Stimulated activated CD8-positive, alpha-beta memory T cell treated with anti-CD3 and anti-CD28 coated beads, Interleukin-4, amount 100 ng/mL, for 4 hours (primary cell): ENCODE measurements at places on chromosomes 7 and 10.

- DNase-seq: no peak
Measured at GRCh38 chr7:75820688-75821087, 7.1 kb upstream of the CCL24 start.

DNA sequence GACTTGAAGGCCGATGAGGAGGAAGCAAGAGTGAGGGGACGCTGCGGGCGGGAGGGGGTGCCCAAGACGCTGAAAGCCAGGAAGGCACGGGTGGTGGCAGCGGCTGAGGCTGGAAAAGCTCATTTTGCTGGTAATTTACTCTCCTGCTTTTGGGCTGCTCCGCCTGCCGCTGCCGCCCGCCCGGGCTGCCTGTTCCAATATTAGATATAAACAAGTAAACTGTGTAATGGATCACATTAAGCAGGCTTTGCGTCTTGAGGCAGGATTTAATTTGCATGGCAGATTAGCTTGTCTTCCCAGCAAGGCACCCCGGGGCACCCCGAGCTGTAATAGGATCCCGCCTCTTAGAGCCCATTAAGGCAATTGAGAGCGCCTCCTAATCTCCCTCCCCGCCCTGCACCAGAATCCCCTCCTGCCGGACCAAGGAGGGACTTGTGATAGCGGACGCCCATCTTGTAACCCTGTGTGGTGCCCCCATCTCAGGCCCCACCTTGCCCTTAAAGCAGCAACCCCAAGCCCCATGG lies 46.1 kb upstream of the SLF2 start:
- DNase-seq: no peak

- no peak for DNase-seq
Measured at GRCh38 chr10:22723343-22723779, 9.0 kb upstream of the PIP4K2A start.

DNA sequence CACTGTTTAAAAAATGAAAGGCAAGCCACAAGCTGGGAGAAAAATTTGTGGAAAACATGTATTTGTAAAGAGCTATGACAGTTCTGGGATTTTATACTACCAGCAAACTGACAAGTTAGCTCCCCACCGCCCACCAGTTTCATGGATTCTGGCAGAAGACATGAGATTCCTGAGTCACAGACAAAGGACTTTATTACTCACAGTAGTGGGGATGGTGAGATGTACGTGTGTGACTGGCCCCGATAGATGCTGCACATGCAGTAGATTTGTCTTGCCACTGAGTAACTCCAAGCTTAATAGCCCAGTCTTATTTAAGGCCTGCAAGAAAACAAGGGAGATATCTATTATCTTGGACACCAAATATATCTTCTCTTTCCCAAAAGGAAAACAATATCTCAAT lies 281.7 kb downstream of the AHR start:
- DNase-seq: no peak

DNA sequence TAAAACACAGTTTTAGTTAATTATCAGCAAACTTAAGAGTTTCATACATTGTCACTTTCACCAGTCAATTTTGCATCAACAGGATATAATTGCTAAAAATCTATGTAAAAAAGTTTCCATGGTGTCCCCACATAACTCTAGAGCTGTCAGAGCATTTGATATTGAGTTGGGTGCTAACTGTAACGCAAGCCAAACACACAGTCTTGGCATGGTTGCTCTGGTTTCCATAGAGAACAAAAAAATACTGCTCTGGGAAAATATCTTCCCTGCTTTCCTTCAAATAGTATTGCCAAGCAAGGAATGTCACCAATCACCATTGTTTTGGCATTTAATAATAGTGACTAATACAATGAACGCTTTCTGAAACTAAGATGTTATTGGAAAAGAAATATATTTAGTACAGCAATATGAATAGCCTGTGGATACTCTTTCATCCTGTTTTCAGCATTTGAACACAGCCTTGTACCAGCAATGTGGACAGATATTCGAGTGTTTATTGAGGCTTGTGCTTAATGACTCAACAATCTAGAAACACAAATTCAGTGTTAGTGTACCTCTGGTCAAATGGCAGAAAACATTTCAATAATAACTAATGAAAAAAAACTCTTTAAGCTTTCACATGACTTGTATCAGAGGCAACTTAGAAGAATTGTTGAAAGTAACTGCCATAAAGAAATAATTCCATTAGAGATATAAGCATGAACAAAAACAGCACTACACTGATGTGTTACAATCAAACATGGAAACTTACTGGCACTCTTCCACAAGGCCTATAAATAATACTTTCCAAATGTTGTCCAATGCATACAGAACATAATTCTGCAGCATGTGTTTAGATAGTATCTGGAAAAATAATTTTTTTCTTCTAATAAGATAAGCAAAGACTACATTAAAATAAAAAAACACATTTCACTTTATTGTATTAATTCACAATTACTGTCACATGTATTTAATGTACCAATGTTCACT lies 1469.5 kb upstream of the CELF2 start:
- DNase-seq: no peak

GRCh38 chr10:31708474-31708873 lies 220.2 kb downstream of the ARHGAP12 start:
- DNase-seq: no peak

DNA sequence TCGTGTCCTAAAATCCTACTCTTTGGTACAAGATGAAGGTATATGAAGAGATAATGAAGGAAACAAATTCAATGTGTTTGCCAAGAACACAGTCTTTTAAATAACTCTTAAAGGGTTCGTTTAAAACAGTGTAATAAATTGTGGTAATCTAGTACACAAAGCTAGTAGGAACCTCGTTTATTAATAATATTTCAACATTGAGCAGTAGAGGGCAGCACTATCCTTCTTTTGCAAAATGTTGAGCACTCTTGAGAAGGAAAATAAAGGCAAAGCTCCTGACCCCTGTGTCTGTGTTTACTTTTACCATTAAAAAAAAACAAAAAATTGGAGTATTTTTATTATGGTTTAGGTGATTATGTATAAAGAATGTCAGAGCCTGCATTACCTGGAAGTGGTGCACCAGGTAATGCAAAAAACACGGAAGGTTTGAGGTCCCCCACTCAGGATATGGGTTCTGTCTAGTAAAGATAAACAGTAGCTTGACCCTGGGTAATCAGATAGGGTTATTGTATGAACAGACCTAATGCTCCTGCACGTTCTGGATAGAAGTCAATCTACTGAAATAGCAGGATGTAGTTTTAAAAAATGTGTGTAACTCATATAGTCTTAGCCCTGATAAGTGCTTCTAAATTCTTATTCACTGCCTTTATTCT lies 5.7 kb upstream of the GOT1 start:
- no peak for DNase-seq

GRCh38 chr7:130279906-130280305 lies 13.1 kb upstream of the CPA4 start:
- no peak for DNase-seq

DNA sequence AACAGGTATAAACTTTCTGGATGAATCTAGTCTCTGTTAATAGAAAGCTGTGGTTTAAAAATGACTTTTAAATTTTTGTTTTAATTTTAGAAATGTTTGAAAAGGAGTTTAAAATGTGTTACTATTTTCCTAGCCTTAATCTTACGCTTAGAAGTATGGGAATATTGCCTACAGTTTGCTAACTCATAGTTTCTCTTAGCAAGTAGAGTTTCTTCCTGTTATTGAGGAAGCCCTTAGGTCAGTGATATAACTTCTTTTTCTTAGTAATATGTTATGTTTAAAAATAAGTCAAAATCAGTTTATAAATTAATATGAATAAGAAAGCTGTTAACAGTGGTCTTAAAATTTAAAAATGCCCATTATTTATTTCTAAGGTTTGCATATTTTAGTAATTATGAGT lies 3.1 kb downstream of the STARD3NL start:
- DNase-seq: no peak

- no peak for DNase-seq
Measured at GRCh38 chr7:102912742-102913141, at the start of gene LRRC17. LRRC17 (plus strand) TSS chr7:102913000; CDS start chr7:102933914, 20,914 bp downstream.

DNA sequence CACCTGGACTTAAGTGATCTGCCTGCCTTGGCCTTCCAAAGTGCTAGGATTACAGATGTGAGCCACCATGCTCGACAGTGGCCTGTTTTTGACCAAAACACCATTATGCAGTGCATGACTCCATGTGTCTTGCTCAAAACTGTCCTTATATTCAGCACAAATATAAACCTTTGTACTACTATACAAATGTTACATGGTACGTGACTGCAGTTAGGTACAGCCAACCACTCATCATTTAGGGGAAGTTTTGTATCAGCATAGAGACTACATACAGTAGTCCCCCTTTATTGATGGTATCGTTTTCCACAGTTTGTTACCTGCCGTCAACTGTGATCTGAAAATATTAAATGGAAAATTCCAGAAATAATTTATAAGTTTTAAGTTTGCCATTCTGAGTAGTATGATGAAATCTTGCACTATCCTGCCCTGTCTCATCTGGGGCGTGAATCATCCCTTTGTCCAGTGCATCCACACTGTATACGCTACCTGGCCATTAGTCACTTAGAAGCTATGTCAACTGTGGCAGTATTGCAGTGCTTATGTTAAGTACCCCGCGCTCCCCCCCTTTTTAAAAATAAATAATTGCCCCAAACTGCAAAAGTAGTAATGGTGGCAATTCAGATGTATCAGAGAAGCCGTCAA lies 23.3 kb upstream of the ZNF282 start:
- DNase-seq: no peak

GRCh38 chr10:2828741-2829140 lies 238.6 kb upstream of the PFKP start:
- no peak for DNase-seq

- no peak for DNase-seq
Measured at GRCh38 chr7:94049615-94050014, 45.5 kb upstream of the BET1 start.

DNA sequence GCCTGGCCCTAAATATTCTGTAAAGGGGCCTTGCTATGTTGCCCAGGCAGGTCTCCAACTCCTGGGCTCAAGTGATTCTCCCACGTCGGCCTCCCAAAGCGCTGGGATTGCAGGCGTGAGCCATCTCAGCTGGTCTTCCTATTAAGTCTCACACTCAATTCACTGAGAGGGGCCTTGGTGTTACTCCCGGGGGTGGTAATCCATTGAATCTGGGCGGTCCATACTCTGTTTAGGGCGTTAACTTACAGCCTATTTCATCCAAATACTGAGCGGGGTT lies 665 bp upstream of the SRRT start:
- DNase-seq: no peak

- no peak for DNase-seq
Measured at GRCh38 chr10:77401683-77402082, 235.9 kb downstream of the KCNMA1 start.

- no peak for DNase-seq
Measured at GRCh38 chr7:76261931-76262330, 40.5 kb upstream of the HSPB1 start.

- DNase-seq: no peak
Measured at GRCh38 chr7:7921830-7922229, 46.8 kb upstream of the GLCCI1 start.

- DNase-seq: no peak
Measured at GRCh38 chr10:62460393-62460792, 86.2 kb downstream of the ZNF365 start.

DNA sequence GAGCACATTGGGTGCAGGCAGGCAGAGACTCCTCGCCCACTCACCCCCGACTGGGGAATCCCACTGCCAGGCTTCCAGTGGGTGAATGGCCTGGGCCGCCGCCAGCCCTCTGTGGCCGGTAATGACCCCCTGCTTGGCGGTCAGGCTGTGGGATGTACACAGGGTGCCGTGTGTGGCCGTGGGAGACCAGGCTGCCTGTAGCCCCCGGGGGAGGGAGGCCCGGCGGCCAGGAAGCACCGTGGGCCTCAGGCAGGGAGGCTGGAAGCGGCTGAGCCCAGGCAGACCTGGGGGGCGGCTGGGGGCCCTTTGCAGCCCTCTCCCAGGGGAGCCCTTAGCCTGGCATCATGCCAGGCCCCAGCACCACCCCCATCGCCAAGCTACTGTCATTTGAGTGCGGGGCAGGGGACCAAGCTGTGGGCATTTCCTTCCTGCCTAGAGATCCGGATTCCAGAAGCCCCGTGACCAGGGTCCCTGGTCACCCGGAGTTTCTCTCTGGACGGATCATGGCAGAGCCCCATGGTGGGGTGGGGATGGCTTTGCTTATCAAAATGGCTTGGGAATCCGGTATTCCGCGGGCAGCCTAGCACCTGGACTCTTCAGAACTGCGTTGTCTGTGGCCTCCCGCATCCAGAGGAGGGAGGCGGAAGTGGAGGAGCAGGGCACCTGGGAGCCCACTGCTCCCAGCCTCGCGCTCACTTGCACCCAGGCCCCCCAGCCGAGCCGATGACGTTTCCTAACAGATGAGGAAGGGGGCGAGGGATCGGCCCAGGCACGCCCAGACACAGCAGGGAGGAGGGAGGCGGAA lies 1.1 kb downstream of the TTYH3 start:
- no peak for DNase-seq

GRCh38 chr10:6514180-6514579 lies 65.9 kb downstream of the PRKCQ start:
- DNase-seq: no peak

DNA sequence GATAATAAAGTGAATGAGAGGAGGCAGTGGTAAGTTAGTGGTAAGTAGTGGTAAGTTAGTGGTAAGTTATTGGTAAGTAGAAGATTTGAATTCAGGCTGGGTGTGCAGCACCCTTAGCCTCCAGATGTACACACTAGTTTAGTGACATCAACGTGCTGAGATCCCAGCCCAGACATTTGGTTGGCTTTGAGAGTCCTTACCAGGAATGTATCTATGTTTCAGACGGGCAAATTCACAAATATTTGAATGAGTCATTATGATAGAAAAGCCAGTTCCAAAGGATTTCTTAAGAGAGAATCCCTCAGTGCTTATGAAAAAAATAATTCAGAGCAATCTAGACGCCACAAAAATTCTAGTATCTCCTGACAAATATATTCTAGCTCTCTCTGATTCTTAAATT lies 70.0 kb downstream of the ARL4A start:
- DNase-seq: no peak

DNA sequence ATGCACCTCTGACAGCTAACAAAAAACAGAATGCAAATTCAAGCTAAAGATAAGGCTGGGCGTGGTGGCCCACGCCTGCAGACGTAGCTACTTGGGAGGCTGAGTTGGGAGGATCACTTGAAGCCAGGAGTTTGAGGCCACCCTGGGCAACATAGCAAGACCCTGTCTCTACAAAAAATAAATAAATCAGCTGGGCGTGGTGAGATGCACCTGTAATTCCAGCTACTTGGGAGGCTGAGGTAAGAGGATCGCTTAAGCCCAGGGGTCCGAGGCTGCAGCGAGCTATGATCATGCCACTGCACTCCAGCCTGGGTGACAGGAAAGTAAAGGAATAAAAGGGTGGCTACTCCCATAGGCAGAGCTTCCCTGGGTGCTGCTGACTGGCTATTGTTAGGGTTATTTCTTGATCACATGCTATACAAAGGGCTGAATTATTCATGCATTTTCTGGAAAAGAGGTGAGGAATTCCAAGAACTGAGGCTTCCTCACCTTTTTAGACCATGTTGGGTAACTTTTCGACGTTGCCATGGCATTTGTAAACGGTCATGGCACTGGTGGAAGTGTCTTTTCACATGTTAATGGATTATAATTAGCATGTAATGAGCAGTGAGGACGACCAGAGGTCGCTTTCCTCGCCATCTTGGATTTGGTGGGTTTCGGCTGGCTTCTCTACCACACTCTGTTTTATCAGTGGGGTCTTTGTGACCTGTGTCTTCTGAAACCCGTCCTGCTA lies 6.9 kb upstream of the PSMG3 start:
- no peak for DNase-seq
